ENCODE measurements at places on chromosomes 1 and 21. TPM values are rescaled to one million over a fixed set of nuclear protein-coding genes. Genes with fewer than 3 reads are reported as not detected.

- no peak for DNase-seq
These were observed 30.4 kb downstream of the APP start for GRCh38 chr21:26140164-26140579.

The PCSK9 gene
- total RNA-seq: not detected

The EDARADD gene
- total RNA-seq: 1.6 TPM

DNA sequence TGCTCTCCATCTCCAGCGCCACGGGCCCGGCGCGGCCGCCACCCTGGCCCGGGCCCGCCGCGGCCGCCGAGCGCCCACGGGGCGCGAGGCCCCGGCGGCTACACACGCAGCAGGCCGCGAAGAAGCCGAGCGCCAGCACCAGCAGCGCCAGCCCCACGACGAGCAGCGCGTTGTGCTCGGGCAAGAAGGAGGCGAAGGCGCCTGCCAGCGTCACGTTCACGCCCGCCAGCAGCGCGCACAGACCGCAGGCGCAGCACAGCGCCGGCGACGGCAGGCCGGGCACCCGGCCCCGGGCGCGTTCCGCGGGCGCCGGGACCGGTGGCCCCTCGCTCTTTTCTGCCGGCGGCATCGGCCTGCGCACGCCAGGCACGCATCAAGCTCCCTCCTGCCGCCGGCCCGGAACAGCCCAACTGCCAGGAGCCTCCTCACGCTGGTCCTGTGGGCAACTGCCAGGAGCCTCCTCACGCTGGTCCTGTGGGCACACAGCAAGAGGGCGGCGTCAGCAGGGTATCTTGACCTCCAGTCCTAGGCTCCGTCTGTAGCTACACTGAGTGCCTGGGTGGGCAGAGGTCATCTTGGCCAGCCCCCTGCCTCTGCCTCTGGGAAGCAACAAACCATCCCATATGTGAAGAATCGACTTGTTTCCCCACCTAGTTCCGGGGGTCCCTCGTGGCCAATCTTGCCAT lies 18.1 kb downstream of the KNCN start:
- DNase-seq: peak; percentile 66

GRCh38 chr1:152577168-152577567 lies 3.1 kb downstream of the LCE3D start:
- DNase-seq: no peak

The ADAMTS1 gene
- total RNA-seq: 59.3 TPM

Measured in Right ventricle myocardium inferior (tissue), 1 donor.